ENCODE measurements at places on chromosomes 1 and 21. TPM values are rescaled to one million over a fixed set of nuclear protein-coding genes. Genes with fewer than 3 reads are reported as not detected.

The URB1 gene
- 11.6 TPM for total RNA-seq

The FCGR3B gene
- 4.8 TPM for total RNA-seq

The EVI5 gene
- total RNA-seq = 20.0 TPM

The PGLYRP3 gene
- not detected for total RNA-seq

The TMEM82 gene
- total RNA-seq = not detected

The TPTE gene
- not detected for total RNA-seq

The CYP4Z1 gene
- 0.97 TPM for total RNA-seq

The RCAN1 gene
- total RNA-seq = 36.5 TPM

The MYOM3 gene
- total RNA-seq = 403 TPM

The TNFRSF14 gene
- 15.7 TPM for total RNA-seq

The TMPRSS15 gene
- total RNA-seq = not detected

The S100A1 gene
- total RNA-seq = 2,065 TPM

The ZNF691 gene
- total RNA-seq = 7.7 TPM

The FHAD1 gene
- total RNA-seq = not detected

The ARHGEF10L gene
- 59.9 TPM for total RNA-seq

The TNNI3K gene
- total RNA-seq = 83.9 TPM

The NBPF8 gene
- total RNA-seq = 1.3 TPM

The KCNN3 gene
- total RNA-seq = 3.4 TPM

The FAAH gene
- total RNA-seq = 5.5 TPM

The DSCAM gene
- total RNA-seq = not detected

The SLC2A5 gene
- total RNA-seq = 3.6 TPM

The PLA2G2C gene
- not detected for total RNA-seq
